ENCODE measurements at places on chromosomes 7 and 10. TPM values are rescaled to one million over a fixed set of nuclear protein-coding genes. Genes with fewer than 3 reads are reported as not detected.

DNA sequence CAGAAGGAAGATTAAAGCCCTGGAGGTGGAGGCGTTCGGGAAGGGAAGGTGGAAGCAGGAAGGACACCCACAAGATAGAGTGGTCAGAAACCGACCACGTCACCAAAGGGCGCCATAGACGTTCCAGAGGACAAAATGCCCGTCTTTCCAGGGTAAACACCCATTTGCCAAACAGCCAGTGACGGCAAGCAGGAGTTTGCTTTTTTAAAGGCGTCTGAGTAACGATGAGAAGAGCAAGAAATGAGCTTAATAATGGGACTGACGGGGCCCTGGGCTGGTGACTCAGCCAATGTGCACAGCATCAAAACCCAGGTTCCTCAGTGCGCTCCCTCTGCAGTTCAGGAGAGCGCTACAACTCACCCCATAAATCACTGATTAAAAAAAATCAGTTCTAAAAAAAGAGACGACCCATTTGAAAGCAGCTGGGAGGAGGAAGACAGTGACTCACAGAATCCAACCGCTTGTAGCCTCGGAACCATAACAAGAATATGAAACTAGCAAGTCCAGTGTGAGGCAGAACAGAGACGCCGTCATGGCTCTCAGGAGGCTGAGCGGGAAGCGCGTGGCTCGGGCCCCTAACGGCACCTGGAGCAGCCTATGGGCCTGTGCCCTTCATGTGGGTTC is 5.9 kb downstream of the DIP2C start:
- no peak for DNase-seq
- peaks cover 23% of the 10 kb centered on the region for H3K4me1 ChIP-seq
- H3K27me3 ChIP-seq, result no peaks in the 10 kb centered on the region
- no peak overlapping the region for H3K27ac ChIP-seq
- no peaks in the 10 kb centered on the region for H3K36me3 ChIP-seq

- no peak for DNase-seq
- H3K4me1 ChIP-seq, result no peaks in the 10 kb centered on the region
- H3K27me3 ChIP-seq, result no peaks in the 10 kb centered on the region
Observed at GRCh38 chr7:143183024-143183423, at the start of gene TAS2R39. Gene TAS2R39, plus strand, starts transcription at chr7:143183419. Its CDS starts 0 bp downstream, at chr7:143183419.

DNA sequence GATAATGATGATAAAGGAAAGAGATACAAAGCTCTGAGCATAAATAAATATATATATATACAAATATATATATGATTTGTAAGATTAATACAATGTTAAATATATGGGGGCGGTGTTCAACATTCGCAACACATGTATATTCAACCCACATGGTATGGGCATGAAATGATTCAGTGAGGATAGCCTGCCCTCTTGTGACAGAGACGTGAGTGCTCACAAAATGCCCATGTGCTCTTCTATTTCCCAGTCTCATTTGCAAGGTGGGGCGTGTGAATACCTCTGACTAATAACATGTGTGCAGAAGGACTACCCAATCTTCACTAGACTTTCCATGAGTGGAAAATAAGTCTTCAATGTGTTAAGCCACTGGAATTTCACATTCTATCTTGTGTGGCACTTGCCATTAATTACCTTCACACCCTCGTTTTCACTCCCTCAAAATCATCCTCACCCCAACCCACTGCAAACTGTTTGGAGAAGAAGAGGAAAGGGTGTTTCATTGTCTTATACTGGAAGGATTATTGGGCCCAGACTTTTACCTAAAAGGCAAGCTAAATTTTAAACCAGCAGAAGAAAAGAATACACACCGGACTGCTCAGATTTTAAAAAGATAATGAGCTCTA is 26.9 kb downstream of the ASAH2 start:
- no peak for DNase-seq
- no peaks in the 10 kb centered on the region for H3K36me3 ChIP-seq
- H3K27ac ChIP-seq, result no peak overlapping the region
- H3K4me3 ChIP-seq, result no peak overlapping the region
- H3K4me1 ChIP-seq, result no peaks in the 10 kb centered on the region

FAM25C gene
- not detected for total RNA-seq

CSGALNACT2 gene
- 34.0 TPM for total RNA-seq

Data from spleen (tissue), 13 donors.